WTC11 (cell line): ENCODE measurements at places on chromosomes 4 and X. TPM values are rescaled to one million over a fixed set of nuclear protein-coding genes. Genes with fewer than 3 reads are reported as not detected.
A peak's percentile ranks its signal among the peaks of the same experiment; 100 is the strongest.

The TMEM185A gene
- total RNA-seq, result 15.9 to 20.2 TPM (median 17.1 TPM) in 3 replicates

The FAM47C gene
- not detected in 3 replicates for total RNA-seq

The VCX3B gene
- not detected in 3 replicates for total RNA-seq

DNA sequence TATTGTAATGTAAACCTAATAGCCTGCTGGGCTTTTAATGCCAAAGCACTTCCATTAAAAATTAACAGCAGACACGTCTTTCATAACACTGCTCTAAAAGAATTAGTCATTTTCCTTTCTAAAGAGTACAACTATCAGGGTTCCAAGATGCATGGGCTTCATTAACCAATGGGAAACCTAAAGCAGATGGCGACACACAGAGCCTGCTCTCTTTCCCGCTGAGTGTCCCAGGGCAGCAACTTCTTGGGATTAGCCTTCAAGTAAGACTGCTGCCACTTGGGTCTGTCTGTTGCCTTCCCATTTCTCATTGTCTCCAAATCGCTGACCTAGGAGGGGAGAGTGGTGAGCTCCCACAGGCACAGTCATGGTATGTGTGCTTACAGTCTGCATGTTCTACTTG lies 14.0 kb upstream of the PHKA2 start:
- no peak overlapping the region for H3K4me3 ChIP-seq
- H3K27ac ChIP-seq, result peak overlapping the region; percentile 79; the same call in 1 of the 2 replicates
- peaks cover 26% of the 10 kb centered on the region for H3K4me1 ChIP-seq
- no peaks in the 10 kb centered on the region for H3K27me3 ChIP-seq

DNA sequence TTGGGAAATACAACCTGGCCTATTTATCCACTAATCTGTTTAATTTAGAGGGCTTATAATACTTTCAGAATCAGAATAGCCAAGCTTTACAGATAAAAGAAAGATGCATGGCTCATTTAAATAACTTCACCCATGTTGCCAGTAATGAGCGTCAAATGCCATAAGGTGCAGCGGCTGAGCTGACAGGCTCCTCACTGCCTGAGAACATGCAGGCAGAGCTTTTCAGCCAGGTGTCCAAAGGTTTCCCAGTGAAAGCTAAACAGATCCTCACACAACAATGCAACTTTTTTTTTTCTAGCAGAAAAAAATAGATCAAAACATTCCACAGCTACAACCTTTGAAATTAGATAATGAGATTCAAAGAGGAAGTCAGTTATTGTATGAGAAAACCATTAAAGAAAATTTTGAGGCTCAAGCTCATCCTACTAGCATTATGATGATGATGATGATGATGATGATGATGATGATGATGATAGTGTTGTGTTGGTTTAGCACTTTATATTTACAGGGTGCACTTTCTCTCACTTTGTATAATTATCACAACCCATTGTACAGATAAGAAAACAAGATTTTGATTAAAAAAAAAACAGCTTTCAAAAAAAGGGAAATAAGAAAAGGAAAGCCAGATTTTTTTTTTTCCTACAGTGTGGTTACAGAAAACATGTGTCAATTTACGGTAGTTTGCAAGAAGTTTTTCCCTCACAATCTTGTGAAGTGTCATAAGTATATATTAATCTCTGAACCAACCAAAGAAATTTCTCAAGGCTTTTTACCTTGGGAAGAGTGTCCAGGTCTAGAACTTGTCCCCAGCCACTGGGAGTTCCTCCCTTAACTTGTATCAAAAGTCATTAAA lies 12.2 kb upstream of the TNIP3 start:
- no peak overlapping the region for H3K27ac ChIP-seq
- no peaks in the 10 kb centered on the region for H3K36me3 ChIP-seq
- no peak overlapping the region for H3K4me3 ChIP-seq
- H3K27me3 ChIP-seq, result no peaks in the 10 kb centered on the region; the same call in 1 of the 2 replicates

DNA sequence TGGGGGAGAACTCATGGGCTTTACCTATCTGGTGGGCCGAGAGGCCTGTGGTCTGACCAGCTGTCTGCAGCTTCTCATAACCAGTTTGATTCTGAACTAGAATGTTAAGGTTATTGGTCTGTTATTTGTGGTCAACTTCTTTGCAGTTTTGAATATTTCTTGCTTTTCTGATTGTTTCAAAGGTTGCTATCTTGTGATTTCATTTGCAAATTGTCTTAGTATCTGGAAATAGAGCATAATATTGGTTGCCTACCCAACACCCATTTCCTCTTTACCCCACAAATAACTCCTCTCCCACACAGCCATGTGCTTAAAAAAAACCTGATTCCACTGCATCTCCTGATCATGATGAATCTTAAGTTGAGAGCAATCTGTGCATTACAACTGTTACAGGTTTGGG lies 39.1 kb upstream of the BMP2K start:
- no peak overlapping the region for H3K27ac ChIP-seq
- H3K36me3 ChIP-seq, result no peaks in the 10 kb centered on the region
- no peak for DNase-seq

DNA sequence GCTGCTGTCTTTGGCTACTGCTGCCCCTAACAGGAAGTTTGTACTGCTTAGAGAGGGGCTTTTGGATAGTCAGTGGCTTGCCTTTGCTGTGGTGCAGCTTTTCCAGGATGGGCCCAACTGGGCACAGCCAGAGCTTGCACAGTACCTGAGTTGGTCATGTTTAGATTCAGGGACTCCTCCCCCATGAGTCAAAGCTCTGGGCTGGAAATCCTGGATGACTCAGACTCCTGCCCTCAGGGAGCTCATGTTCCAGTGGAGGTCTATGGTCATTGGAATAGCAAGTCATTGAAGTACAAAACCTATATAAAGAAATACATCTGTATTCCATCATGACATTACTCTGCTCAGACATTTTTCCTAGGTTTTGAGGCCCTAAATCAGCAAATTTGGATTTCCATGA lies 66.7 kb upstream of the PJA1 start:
- no peak overlapping the region for H3K4me3 ChIP-seq
- no peaks in the 10 kb centered on the region for H3K36me3 ChIP-seq
- peaks cover 51% of the 10 kb centered on the region for H3K27me3 ChIP-seq
- no peaks in the 10 kb centered on the region for H3K4me1 ChIP-seq
- no peak overlapping the region for H3K27ac ChIP-seq
- no peak for DNase-seq

- H3K27me3 ChIP-seq, result no peaks in the 10 kb centered on the region
- no peak for DNase-seq
- H3K4me3 ChIP-seq, result no peak overlapping the region
- H3K4me1 ChIP-seq, result 0 out of 2 replicates have a peak, but pooled peaks cover 5% of the 10 kb centered on the region
These were observed 136.9 kb upstream of the GUCY1A1 start for GRCh38 chr4:155529716-155530115.

DNA sequence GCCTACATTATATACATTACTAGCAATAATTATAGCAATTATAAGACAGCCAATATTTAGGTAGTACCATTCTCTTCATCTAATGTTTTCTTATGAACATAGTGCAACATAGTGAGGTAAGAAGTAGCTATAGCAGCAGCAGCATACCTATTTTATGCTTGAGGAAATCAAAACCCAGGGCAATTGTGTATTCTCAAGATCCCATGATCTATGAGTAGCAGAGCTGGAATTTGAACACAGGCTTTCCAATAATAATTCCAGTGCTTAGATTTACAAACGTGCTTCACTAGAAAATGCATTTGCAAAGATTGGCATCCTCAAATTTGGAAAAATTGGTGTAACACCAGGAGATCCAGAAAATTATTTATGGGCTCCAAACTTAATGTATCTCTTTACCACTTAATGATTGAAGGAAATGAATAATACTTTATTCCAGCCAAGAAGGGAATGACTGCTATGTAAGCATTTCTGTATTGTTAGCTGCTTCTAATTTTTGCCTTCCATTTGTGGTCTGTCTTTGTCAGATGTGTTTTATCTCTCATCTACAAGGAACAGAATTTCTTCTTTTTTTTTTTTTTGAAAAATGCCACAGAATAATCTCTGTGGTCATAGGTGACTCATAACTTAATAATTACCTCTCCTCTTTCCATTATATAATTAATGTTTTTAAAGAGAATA lies 451.1 kb downstream of the ARAP2 start:
- peaks cover 25% of the 10 kb centered on the region for H3K36me3 ChIP-seq
- no peak overlapping the region for H3K27ac ChIP-seq
- no peak overlapping the region for H3K4me3 ChIP-seq
- H3K4me1 ChIP-seq, result no peaks in the 10 kb centered on the region
- no peak for DNase-seq
- no peaks in the 10 kb centered on the region for H3K27me3 ChIP-seq

DNA sequence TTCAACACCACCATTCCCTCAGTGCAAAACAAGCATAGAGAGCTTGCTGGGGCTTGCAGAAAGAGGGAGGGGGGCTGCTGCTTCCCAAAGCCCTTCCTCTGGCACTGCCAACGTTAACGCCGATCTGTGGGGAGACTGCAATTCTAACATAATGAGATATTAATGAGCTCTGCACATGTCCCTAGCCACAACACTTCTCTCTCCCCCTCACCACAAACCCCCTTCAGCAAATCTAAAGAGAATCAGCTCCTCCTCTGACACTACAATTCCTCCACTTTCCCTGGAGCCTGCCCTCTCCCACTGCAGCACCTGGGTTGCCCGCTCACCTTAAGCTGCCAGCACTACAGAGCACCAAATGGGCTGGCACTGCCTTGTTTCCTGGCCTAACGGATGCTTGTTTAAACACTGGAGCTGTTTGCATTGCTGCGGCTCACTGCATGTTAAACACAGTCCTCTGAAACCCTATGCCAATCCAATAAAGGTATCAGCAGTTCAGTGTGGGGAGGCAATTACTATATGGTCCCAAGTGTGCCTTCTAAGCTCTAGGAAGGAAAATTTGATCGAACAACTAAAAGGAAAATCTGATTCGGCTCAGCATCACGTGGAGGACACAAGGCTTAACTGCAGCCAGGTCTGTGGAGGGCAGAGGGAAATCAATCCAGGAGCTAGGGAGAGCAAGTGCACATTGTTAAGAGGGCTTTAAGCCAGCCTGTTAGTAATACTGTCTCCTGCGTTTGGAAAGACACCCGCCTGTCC lies 232.4 kb downstream of the MAML3 start:
- no peaks in the 10 kb centered on the region for H3K27me3 ChIP-seq
- peaks cover 56% of the 10 kb centered on the region for H3K4me1 ChIP-seq
- H3K36me3 ChIP-seq, result no peaks in the 10 kb centered on the region
- DNase-seq, result no peak

- H3K4me3 ChIP-seq, result no peak overlapping the region
- no peaks in the 10 kb centered on the region; the same call in 1 of the 2 replicates for H3K27me3 ChIP-seq
- no peaks in the 10 kb centered on the region for H3K36me3 ChIP-seq
- H3K27ac ChIP-seq, result no peak overlapping the region
- no peak for DNase-seq
These were observed 11.3 kb upstream of the BTC start for GRCh38 chr4:74805601-74806000.

DNA sequence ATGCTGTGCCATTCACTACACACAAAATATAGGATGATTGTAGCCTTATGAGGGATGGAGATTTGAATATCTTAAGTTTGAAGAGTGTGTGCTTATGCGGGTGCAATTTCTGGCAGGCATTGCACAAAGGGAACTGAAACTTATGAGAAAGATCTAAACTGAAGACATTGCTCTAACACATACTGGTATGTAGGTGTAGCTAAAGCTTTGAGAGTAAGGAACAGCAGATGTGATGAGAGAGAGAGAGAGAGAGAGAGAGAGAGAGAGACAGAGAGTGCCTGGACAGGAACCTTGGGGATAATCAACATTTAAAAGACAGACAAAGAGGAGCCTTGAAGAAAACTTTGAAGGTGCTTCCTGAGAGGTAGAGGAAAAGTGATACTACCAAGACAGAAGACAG lies 379.7 kb downstream of the SPRY1 start:
- DNase-seq, result no peak
- H3K4me1 ChIP-seq, result peaks cover 5% of the 10 kb centered on the region
- peaks cover 5% of the 10 kb centered on the region; the same call in 1 of the 2 replicates for H3K36me3 ChIP-seq
- no peaks in the 10 kb centered on the region for H3K27me3 ChIP-seq
- no peak overlapping the region for H3K27ac ChIP-seq
- H3K4me3 ChIP-seq, result no peak overlapping the region

GRCh38 chr4:38666766-38667084 lies 2.7 kb downstream of the KLF3 start:
- peak overlapping the region; percentile 89 for H3K4me3 ChIP-seq
- no peaks in the 10 kb centered on the region for H3K36me3 ChIP-seq
- H3K27me3 ChIP-seq, result peaks cover 19% of the 10 kb centered on the region
- DNase-seq, result no peak

- H3K36me3 ChIP-seq, result peaks cover 14% of the 10 kb centered on the region
- DNase-seq, result no peak
- H3K27ac ChIP-seq, result no peak overlapping the region
These were observed 75.2 kb downstream of the COQ2 start for GRCh38 chr4:83209419-83209818.

DNA sequence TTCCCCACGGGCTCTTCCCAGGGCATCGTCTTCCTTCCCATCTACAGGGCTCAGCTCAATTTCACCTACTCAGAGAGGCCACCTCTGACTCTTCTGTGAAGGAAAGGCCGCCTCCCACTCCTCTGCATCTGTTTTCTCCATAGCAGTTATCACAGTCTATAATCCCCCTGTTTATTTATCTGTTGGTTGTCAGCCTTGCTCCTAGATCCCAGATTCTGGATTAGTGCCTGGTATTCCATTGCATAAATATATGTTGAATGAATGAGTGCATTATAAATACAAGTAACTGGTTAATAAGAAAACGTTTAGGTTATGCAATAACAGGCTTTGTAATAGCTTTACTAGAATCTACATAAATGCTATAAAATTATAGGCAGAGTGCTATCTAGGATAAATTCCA lies 52.9 kb downstream of the NSG1 start:
- no peaks in the 10 kb centered on the region; the same call in 1 of the 2 replicates for H3K27me3 ChIP-seq
- no peak overlapping the region for H3K4me3 ChIP-seq
- no peak overlapping the region for H3K27ac ChIP-seq
- H3K4me1 ChIP-seq, result peaks cover 8% of the 10 kb centered on the region
- no peak for DNase-seq

- H3K4me3 ChIP-seq, result no peak overlapping the region
- no peak for DNase-seq
- no peaks in the 10 kb centered on the region for H3K36me3 ChIP-seq
- peaks cover 13% of the 10 kb centered on the region for H3K4me1 ChIP-seq
These were observed 81.1 kb downstream of the VMA21 start for GRCh38 chrX:151478058-151478457.
